ENCODE measurements at places on chromosomes 16 and 17.

DNA sequence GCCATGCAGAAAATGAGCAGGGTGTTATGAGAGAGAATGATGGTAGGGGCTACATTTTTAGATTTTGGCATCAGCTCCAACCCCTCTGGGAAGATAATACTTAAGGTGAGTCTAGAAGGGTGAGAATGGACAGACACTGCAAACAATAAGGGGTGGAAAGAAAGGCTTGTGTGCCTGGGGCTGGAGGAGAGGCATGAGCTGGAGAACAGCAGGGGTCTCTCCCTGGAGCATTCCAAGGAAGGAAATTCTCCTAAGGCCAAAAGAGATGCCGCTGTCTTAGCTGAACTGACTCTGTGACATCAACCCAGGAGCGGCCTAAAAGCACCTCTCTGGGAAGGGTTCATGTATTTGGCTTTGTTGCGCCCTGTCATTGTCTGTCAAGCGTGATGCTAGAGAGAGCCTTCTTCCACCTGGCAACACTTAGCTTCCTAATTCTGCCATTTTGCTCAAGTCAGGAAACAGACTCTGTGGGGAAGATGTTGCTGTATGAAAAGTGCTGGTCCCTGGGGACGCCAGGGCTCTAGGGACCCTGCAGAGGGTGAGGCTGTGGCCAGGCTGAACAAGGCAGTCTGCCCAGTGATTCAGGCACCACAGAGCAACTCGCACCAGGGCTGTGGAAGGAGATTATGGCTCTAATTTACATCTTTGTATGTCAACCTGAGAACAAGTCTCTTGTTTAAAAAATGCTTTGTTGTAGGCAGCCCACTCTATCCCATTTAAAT lies 225.7 kb downstream of the CBLN1 start:
- H3K4me3 ChIP-seq, result no peak overlapping the region
- DNase-seq, result no peak
- no peaks in the 10 kb centered on the region for H3K36me3 ChIP-seq
- H3K27me3 ChIP-seq, result no peaks in the 10 kb centered on the region
- H3K27ac ChIP-seq, result no peak overlapping the region

GRCh38 chr17:63701868-63702720 lies 2.2 kb upstream of the LIMD2 start:
- H3K36me3 ChIP-seq, result no peaks in the 10 kb centered on the region
- H3K4me1 ChIP-seq, result peaks cover 7% of the 10 kb centered on the region
- H3K27me3 ChIP-seq, result no peaks in the 10 kb centered on the region
- H3K27ac ChIP-seq, result no peak overlapping the region
- DNase-seq, result no peak

GRCh38 chr17:17740615-17741348 lies 59.5 kb downstream of the RAI1 start:
- H3K4me3 ChIP-seq, result peak overlapping the region; percentile 0
- H3K4me1 ChIP-seq, result peaks cover 40% of the 10 kb centered on the region
- no peak overlapping the region for H3K27ac ChIP-seq
- peak; percentile 64 for DNase-seq
- no peaks in the 10 kb centered on the region for H3K27me3 ChIP-seq

GRCh38 chr17:18044609-18045008 lies 5.4 kb downstream of the GID4 start:
- no peaks in the 10 kb centered on the region for H3K36me3 ChIP-seq
- H3K27ac ChIP-seq, result no peak overlapping the region
- no peaks in the 10 kb centered on the region for H3K27me3 ChIP-seq
- peaks cover 7% of the 10 kb centered on the region for H3K4me1 ChIP-seq

- H3K4me1 ChIP-seq, result peaks cover 3% of the 10 kb centered on the region
- H3K4me3 ChIP-seq, result no peak overlapping the region
- no peak overlapping the region for H3K27ac ChIP-seq
- H3K36me3 ChIP-seq, result no peaks in the 10 kb centered on the region
- DNase-seq, result no peak
- H3K27me3 ChIP-seq, result no peaks in the 10 kb centered on the region
These were observed 6.3 kb downstream of the C17orf50 start for GRCh38 chr17:35766903-35767510.

DNA sequence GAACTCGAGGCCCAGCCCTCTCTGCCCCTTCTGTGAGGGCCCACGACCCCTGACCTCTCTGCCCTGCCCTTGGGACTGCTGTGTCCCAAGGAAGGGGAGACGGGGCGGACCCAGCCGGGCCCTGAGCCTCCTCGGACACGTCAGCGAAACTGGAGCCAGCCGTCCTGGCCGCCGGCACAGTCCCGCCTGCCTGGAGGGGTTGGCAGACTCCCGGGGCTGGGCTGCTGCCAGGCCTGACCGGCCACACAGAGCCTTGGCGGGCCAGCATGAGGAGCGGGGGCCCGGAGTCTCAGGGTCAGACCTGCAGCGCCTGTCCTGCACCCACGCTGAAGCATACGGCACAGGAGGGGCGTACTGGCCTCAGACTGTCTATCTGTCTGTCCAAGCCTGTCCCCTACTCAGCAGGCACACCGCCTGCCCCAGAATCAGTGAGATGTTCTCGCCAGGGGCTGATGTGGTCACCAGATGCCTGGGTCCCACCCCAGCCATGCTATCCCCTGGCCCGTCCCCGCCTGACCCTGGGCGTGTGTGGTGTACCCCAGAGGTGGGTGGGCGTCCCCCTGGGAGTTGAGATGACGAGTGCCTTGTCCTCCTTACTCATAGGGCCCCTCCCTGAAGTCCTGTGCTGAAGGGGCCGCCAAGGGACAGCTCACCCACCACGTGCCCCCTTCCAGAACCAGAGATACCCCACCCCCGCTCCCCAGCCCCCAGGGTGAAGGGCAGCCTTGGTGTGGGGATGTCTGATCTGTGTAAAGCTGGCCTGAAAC lies 4.7 kb downstream of the VASN start:
- peak; percentile 95 for DNase-seq
- peaks cover 40% of the 10 kb centered on the region for H3K4me1 ChIP-seq
- H3K4me3 ChIP-seq, result no peak overlapping the region
- peak overlapping the region; percentile 91 for H3K27ac ChIP-seq
- H3K27me3 ChIP-seq, result no peaks in the 10 kb centered on the region
- no peaks in the 10 kb centered on the region for H3K36me3 ChIP-seq

DNA sequence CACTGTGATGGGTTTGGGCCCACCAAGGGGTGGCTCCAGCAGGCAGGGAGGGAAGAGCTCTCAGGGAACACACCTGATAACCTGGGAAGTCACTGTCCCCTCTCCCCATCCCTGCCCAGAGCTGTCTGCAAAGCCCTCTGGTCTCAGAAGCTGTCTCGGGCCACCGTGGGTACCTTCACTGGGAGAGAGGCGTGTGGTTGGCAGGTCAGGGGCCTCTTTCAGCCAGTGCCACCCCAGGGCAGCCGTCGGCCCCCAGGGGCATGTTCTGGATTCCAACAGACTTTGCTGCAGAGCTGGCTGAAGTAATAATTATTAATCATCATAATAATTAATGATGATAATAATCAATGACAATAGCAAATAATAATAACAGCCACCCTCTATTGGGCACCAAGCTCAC lies 21.1 kb downstream of the MGAT5B start:
- no peak overlapping the region for H3K4me3 ChIP-seq
- no peak for DNase-seq
- no peaks in the 10 kb centered on the region for H3K36me3 ChIP-seq
- H3K4me1 ChIP-seq, result no peaks in the 10 kb centered on the region
- no peak overlapping the region for H3K27ac ChIP-seq

GRCh38 chr17:2449486-2449885 lies 48.6 kb upstream of the MNT start:
- H3K27me3 ChIP-seq, result no peaks in the 10 kb centered on the region
- no peak overlapping the region for H3K27ac ChIP-seq
- no peaks in the 10 kb centered on the region for H3K36me3 ChIP-seq
- no peak for DNase-seq
- no peaks in the 10 kb centered on the region for H3K4me1 ChIP-seq

GRCh38 chr17:8865811-8866210 lies 1.7 kb downstream of the PIK3R6 start:
- H3K27me3 ChIP-seq, result no peaks in the 10 kb centered on the region
- no peaks in the 10 kb centered on the region for H3K36me3 ChIP-seq
- no peak overlapping the region for H3K27ac ChIP-seq
- H3K4me3 ChIP-seq, result no peak overlapping the region

- no peaks in the 10 kb centered on the region for H3K27me3 ChIP-seq
- peaks cover 11% of the 10 kb centered on the region for H3K4me1 ChIP-seq
- no peak for DNase-seq
- no peak overlapping the region for H3K27ac ChIP-seq
- no peaks in the 10 kb centered on the region for H3K36me3 ChIP-seq
These were observed 43.5 kb downstream of the EMP2 start for GRCh38 chr16:10536814-10537389.

- no peak for DNase-seq
- H3K27me3 ChIP-seq, result no peaks in the 10 kb centered on the region
- H3K27ac ChIP-seq, result no peak overlapping the region
These were observed 432.6 kb downstream of the UTP18 start for GRCh38 chr17:51692917-51693316.

GRCh38 chr16:69393898-69394849 lies 8.4 kb upstream of the TERF2 start:
- H3K4me1 ChIP-seq, result peaks cover 8% of the 10 kb centered on the region
- H3K36me3 ChIP-seq, result no peaks in the 10 kb centered on the region
- no peaks in the 10 kb centered on the region for H3K27me3 ChIP-seq

- no peak overlapping the region for H3K4me3 ChIP-seq
- DNase-seq, result peak; percentile 79
- H3K27me3 ChIP-seq, result no peaks in the 10 kb centered on the region
- no peaks in the 10 kb centered on the region for H3K36me3 ChIP-seq
- no peaks in the 10 kb centered on the region for H3K4me1 ChIP-seq
These were observed 30.6 kb upstream of the ETV4 start for GRCh38 chr17:43576563-43577229.

- no peak for DNase-seq
- H3K4me1 ChIP-seq, result no peaks in the 10 kb centered on the region
These were observed 16.5 kb upstream of the ZFHX3 start for GRCh38 chr16:73064212-73064993.

DNA sequence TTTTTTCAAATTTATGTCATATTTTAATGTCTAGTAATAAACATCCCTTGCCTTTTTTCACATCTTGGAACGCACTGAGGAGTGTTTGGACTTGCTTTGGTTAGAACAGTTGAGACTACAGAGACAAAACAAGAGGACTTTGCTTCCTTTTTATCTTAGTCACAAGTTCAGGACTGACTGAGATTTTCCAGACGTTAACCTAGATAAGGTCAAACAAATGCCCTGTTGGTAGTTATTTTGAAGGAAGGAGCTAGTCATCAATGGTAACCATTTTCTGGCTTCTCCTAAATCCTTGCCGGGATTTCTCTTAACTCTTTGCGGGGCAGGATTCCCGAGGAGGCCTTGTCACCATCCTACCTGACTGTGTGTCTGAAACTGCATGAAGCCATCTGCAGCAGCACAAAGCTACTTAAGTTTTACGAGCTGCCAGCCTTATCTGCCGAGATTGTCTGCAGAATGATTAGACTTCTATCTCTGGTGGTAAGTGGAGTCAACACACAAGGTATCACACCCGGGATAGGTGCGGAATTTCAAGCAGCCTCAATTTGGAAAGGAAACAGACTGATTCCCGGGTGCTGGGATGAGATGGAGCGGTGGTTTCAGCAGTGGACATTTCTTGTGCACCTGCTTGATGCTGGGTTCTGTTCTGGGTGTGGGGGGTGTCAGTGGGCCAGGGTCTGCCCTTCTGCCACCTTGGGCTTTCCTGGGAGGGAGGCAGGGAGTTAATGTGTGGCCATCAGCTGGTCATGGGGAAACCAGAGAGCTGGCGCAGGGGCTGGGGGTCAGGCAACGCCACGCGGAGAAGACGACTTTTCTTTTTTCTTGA lies 48.3 kb downstream of the RNF213 start:
- H3K36me3 ChIP-seq, result no peaks in the 10 kb centered on the region
- H3K27ac ChIP-seq, result no peak overlapping the region
- no peak for DNase-seq

DNA sequence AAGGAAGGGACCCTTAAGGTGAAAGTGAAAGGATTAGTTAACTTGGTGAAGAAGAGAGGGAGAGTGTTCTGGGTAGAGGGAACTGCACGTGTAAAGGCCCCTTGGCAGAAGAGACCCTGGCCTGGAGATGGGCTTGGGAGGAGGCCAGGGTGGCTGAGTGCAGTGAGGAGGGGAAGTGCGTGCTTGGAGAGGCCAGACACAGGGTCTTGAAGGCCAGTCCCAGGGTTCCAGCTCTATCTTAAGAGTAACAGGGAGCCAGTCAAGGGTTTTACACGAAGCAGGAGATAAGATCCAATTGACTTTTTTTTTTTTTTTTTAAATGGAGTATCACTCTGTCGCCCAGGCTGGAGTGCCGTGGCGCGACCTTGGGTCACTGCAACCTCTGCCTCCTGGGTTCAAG lies 15.2 kb upstream of the DOK4 start:
- no peaks in the 10 kb centered on the region for H3K36me3 ChIP-seq
- no peak for DNase-seq
- H3K27ac ChIP-seq, result no peak overlapping the region

GRCh38 chr17:10777131-10777807 lies 26.6 kb downstream of the TMEM238L start:
- no peak for DNase-seq
- H3K4me1 ChIP-seq, result no peaks in the 10 kb centered on the region
- H3K36me3 ChIP-seq, result no peaks in the 10 kb centered on the region
- H3K27me3 ChIP-seq, result no peaks in the 10 kb centered on the region
- H3K4me3 ChIP-seq, result no peak overlapping the region

- no peaks in the 10 kb centered on the region for H3K36me3 ChIP-seq
- H3K27ac ChIP-seq, result no peak overlapping the region
- peaks cover 6% of the 10 kb centered on the region for H3K4me1 ChIP-seq
- no peak overlapping the region for H3K4me3 ChIP-seq
- no peak for DNase-seq
These were observed 30.2 kb upstream of the TNRC6A start for GRCh38 chr16:24699151-24699723.

DNA sequence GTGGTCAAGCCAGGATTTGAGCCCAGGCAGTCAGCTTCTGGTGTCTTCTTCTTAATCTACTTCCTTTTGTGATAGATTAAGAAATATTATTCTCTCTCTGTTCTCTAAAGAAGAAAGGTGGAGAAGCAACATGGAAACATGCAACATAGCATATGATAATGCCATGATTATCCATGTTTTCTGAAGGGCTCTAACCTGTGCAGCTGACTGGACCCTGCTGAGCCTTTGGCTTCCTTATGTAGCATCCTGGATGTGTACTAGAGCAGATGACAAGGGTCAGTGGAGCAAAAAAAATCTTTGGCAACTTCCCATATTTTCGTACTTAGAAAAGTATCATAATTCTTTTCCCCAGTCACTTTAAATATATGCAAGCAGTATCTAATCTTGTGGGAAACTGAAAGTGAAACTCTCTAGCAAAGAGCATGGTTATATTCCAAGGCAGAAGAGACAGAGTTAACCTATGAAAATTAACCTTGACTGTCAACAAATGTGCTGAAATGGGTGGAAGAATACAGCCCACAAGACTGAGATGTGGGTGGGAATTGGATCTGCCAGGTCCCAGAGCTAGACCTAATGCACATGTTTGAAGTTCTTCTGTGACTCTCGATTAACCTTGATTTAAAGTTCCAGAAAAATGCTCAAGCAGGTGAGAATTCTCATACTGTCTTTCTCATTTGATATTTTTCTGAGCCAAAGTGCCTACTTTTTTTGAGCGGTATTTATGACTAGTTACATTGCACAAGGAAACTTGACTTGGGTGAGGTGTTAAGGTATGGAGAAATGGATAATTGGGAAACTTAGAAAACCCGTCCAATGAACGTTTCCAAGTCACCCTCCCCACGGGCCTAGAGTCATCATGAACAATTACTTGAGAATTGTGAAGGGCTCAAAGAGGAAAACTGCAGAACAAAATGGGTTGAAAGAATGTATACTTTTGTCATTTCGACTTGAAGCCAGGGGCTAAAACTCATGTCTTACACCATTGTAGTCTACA lies 248.6 kb downstream of the FTO start:
- H3K4me1 ChIP-seq, result peaks cover 2% of the 10 kb centered on the region
- H3K27ac ChIP-seq, result no peak overlapping the region
- no peaks in the 10 kb centered on the region for H3K36me3 ChIP-seq

Data from ovary (tissue), 10 donors.